ENCODE measurements at places on chromosomes 5 and 9.

DNA sequence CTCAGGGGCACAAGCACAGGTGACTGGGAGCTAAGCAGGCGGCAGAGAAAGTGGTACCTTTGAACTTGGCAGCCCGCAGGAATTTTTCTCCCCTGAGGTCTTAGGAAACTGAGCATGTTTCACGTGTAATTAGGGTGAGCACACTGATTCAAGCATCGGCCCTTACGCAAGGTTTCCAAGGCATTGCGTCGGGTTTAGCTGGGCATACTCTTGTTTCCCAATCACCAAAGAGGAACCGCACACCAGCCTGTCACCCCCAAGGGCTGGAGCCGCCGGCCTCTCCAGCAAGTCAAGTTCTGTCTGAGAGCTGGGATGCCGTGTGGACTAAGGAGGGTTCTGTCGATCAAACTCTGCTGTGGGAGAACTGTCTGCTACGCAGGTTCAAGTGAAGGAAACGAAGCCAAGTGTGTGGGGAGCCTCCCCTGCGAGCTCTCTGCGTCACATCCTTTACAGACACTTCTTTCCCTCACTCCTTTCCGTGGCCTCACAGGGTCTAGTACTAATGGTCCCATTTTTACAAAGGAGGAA lies 53.0 kb downstream of the ERGIC1 start:
- DNase-seq = no peak

DNA sequence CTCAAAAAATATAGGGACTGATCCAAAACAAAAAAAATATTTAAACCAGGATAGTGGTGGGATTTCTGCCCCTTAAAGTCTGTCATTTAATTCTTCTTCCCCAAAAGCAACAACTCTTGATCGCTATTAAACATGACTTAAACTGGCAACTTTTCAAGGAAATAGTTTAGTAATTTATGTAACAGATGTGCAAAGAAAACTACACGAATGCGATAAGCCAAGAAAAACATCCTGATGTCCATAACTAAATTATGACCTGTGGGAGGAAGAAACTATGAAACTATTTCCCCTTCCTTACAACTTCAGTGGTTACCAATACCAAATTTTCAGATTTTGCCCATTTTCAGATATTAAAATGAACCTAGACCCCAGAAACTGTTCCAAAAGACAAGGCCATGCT lies 31.5 kb downstream of the CLINT1 start:
- DNase-seq = no peak

GRCh38 chr5:31531543-31531887 lies 378 bp downstream of the DROSHA start:
- no peak for DNase-seq

GRCh38 chr5:168892618-168893186 lies 313.5 kb upstream of the PANK3 start:
- no peak for DNase-seq

- no peak for DNase-seq
These were observed 1.1 kb upstream of the NOTCH1 start for GRCh38 chr9:136546697-136547501.

GRCh38 chr5:139787568-139788293 lies 7.9 kb upstream of the PSD2 start:
- DNase-seq = peak; percentile 82

DNA sequence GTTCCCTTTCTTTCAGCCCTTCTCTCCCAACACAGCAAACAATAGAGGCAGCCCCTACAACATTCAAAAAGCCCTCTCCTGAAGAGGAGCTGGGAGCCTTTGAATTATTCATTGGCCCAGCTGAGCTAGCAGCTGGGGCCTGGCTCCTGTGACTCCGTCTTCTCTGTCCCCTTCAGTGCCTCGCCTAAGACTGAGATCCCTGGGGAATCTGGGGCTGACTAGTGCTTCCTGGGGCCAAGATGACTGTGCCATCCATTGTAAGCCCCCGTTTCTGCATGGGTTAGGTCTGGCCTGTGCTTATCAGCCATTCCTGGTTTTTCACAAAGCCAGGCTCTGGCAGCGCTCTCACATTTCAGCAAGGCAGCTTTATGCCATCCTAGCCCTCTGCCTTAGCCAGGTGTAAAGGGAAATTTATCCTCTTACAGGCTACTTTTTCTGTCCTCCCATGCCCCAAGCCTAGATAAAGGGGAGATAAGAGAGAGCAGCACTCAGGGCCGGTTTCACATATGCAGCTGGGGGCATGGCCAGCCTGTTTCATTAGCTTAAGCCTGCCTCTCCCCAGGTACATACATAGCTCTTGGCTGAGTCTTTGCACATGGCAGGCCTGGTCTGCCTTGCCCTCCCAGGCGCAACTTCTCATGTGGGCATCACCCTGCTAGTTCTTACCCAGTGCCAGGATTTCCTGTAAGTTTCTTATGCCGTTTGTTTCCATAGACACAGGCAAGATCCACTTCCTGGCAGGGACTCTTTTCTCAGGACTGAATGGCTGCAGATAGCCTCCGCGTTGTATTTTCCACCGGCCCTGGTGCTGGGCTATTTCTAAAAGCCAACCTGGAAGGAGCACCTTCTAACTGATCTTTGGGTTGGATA lies 15.8 kb downstream of the PTPA start:
- no peak for DNase-seq

- no peak for DNase-seq
These were observed 657.4 kb downstream of the BRINP1 start for GRCh38 chr9:118711843-118712242.

GRCh38 chr5:175211956-175212756 lies 231.8 kb downstream of the DRD1 start:
- DNase-seq = no peak

GRCh38 chr5:89043676-89044075 lies 160.7 kb upstream of the MEF2C start:
- DNase-seq = no peak

GRCh38 chr9:134407121-134407779 lies 81.0 kb downstream of the RXRA start:
- peak; percentile 48 for DNase-seq

DNA sequence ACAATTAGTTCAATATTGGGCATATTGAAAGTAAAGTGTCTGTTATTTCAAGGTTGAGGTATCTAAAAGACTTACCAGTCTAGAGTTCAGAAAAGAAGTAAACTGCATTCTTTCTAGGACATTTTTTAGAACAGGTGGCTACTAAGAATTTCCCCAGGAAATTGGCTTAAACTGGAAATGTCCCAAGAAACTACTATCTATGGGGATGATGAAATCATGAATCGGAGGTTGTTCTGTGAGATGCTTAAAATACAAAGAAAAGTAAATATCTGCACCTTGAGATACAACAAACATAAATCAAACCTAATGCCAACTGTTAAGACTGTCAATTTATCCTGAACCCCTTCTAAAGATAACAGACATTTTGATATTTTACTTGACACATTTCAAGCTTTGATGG lies 226.5 kb upstream of the NREP start:
- no peak for DNase-seq

GRCh38 chr9:136010615-136011361 lies 49.6 kb upstream of the UBAC1 start:
- no peak for DNase-seq

- no peak for DNase-seq
These were observed 51.5 kb upstream of the ATP10B start for GRCh38 chr5:160903551-160903950.

GRCh38 chr5:160427607-160428006 lies 6.0 kb downstream of the PTTG1 start:
- no peak for DNase-seq

DNA sequence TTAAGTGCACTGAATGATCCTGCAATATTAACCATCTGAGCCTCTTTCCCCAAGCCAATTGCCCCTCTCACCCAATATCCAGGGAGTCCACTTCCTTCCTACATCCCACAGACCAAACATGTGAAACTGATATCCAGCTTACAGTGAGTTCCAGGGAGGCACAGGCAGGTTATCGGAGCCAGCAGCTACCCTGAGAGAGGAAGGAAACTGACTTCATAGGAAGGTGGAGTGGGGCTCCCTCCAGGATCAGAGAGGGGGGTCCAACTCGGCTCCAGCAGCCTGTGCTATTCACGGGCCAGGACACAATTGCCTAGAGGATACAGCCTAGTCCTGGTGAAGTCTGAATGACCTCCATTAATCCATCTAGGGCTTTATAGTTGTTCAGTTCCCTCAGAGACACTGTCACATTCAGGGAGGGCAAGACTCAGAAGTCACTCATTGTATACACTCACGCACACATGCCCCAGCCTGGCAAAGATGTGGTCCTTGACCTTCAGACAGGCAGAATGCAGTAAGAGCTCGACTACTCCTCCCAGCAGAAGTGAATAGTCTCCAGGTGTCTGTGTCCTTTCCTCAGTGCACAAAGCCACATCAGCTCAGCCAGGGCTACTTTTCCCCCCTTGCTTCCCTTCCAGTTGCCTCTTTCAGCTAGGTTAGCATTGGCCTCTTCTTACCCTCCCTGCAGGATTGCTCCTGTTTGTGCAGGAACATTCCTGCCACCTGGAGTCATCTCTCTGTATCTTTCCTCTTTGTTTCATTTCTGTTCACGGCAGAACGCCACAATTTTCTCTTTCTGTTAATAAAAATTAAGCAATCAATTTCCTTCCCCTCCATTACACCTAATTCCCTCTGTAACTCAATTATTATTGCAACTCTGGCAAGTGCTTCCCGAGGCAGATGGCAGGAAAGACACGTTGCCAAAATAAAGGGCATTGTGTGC lies 501.7 kb downstream of the ARHGEF28 start:
- DNase-seq = no peak

DNA sequence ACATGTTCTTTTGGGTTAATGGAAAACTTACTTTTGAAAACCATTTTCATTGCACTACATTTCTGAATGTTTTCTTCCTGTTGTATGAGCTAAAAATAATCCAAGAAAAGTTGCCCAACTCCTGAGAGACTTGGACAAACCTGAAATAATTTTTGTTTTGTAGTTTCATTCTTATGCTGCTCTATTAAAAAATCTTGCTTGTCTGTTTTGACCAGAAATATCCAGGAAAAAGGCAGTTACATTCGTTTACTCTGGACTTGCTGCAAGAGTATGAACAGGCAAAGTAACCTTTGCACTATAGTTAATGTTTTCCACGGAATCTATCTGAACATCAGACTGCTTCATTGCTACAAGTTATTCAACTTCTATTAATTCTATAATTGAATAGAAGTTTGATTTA lies 200.1 kb upstream of the DAB2 start:
- DNase-seq = no peak

- DNase-seq = no peak
These were observed 17.2 kb downstream of the TSPAN17 start for GRCh38 chr5:176664479-176664878.

- no peak for DNase-seq
These were observed 37.6 kb downstream of the ARL15 start for GRCh38 chr5:54272746-54273145.

DNA sequence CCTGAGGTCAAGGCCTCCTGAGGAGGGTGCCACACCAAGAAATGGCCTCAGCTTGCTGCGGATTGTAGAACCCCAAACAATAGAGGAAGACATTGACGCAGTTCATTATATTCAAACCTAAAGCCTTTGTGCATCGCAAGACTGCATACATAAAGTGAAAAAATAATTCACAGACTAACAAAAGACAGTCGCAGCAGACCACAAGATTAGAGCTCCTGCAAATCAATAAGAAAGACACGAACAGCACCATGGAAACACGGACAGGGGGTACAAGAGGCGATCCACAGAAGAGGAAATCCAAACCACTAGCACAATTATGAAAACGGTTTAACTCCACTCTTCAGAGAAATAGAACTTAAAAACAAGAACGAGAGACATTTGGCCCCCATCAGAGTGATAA lies 10.0 kb upstream of the TCOF1 start:
- no peak for DNase-seq

DNA sequence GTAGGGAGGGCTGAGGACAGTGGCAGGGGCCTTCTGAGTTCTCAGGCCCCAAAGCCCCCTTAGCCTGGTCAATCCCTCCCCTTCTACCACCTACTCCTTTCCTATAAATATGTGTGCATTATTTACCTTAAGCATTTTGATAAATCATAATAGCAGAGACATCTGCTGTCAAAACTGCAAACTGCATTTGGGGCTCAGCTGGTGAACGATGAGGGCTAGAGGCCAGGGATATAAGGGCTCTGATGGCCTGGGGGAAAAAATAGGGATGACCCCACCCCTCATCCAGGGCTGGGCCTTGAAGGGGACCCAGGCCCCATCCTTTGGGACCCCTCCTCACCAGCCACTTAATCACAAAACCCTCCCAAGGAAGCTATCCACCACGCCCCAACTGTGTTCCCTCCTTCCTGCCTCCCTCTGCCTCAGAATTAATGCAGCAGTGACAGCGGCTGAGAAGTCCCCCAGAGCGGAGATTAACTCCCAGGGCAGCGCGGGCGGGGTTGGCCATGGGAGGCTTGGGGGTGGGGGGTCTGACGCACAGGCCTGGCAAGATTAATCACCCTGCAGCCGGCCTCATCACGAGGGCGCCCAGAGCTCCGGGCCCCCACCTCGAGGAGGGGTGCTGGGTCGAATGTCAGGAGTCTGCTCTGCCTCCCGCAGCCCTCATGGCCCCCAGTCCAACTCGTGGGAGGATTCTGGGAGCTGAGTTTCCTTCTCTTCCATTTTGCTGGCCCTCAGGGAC lies 42.1 kb downstream of the CXXC5 start:
- no peak for DNase-seq

- no peak for DNase-seq
These were observed 210.1 kb downstream of the TRIM32 start for GRCh38 chr9:116897201-116897600.

DNA sequence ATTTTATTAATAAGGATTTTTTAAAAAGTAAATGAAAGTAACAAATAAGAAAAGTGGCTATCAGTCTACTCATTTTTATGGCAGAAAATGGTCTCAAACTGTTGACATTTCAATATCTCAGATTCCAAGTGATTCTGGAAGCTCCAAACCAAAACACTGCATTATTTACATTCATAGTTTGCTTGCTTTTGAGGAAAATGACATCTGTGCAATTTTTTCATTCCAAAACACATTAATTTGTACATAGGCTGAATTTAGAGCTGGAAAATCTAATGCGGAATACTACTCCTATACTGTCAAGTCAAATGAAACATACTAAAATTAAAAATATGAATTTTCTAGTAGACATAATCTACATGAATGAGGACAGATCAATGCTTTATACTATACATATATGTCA lies 1047.6 kb downstream of the CDH9 start:
- no peak for DNase-seq

DNA sequence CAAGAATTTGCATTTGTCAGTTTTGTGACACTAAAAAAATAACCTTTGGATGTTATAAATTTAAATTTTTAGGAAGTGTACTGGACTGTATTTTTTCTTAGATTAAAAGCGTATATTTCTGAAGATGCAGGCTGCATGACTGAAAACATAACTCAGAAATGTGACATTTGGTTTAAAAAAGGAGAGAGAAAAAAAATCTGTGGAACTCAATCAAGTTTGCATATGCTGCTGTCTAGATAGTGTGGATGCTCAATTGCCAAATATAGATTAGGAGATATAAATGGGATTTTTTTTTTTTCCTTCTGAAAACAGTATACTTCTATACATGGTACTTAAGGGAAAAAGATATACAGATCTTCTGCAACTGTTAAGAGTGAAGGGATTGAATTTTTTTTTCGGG lies 402.3 kb downstream of the TAF11L14 start:
- no peak for DNase-seq

- no peak for DNase-seq
These were observed 34.5 kb upstream of the SLC46A2 start for GRCh38 chr9:112925058-112925641.
